RKO (cell line): ENCODE measurements at places on chromosomes 3 and 15.

GRCh38 chr15:61987824-61988223 is 72.4 kb downstream of the VPS13C start:
- no peak for DNase-seq

DNA sequence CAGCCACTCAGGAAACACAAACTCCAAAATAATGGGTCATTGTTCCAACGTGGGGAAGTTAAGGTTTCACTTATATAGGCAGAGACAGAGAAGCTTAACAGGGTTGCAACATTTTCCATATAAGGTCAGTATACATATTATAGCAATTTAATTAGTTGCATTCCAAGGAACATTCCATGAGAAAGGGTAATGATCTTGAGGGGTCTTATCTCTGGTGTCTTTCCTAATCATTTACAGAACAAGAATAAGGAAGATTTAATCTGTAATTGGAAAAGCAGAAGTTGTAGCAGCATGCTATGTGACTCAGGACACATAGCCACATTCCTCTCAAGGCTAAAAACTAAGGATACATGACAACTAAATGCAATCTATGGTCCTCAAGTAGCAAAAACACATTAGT is 4.9 kb downstream of the MNS1 start:
- DNase-seq = no peak

DNA sequence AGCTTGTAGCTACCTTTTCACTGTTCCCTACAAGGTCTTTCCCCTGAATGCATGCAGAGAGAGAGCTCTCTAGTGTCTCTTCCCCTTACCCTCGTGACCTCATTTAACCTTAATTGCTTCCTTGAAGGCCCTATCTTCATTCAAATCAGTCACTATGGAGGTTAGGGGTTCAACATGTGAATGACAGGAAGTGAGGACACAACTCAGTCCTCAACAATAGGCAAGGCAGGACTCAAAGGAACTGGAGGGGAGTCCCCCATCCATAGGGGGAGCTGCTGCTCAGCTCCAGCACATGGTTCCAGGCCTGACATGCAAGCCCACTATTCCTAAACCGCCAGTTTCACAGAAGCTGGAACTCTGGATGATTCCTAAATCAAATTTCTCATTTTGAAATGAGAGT is 33.8 kb upstream of the GYG1 start:
- no peak for DNase-seq

- DNase-seq = no peak
Measured at GRCh38 chr15:74259292-74259648, 23.1 kb downstream of the CCDC33 start.

DNA sequence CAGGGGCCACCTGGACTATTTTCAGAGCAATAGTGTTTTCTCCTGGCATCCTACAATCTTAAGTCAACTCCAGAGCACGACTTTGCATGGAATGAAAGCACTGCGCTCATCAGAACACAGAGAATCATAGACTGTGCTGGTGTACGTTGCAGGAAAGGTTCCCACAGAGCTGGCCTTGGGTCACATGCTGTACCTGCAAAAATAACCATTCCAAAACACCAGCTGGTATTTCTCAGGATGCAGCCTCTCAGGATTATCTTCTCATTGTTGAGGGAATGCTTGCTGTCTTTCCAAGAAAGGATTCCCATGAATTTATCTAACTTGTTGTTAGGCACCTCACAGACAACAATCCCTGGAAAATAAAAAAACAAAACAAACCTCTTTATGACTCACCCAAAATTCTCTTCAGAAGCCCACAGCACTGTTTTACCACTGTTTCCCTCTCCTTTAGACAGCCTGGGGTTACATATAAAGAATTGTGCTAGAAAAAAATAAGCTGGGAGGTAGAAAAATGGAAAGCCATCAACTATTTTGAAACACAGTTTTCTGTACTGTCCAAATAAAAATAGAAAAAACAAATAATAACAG is 131.7 kb downstream of the ATP8B4 start:
- DNase-seq = no peak

GRCh38 chr3:136882571-136882970 is 20.6 kb downstream of the NCK1 start:
- DNase-seq = peak; percentile 32

- DNase-seq = no peak
Measured at GRCh38 chr3:53250453-53250852, 5.4 kb downstream of the TKT start.

- peak; percentile 35 for DNase-seq
Measured at GRCh38 chr3:70090322-70090913, 90.9 kb downstream of the SAMMSON start.

GRCh38 chr3:28680050-28680449 is 331.4 kb upstream of the AZI2 start:
- DNase-seq = no peak

DNA sequence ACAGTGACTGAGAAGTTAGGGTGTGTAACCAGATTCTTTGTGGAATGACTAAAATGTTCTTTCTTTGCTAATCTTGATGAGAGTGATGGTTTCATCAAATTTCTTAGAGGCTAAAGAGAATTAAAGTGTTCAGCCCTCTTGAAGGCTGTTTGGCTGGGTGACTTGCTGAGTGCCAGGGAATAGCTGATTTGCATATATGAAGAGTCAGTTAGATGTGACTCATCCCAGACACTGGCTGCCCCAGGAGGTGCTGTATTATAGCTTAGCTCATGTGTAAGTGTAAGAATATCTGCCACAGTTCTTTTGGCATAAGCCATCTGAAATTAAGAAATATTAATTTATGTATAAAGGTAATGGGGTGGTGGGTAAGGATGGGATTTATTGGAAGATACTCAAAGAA is 535.1 kb downstream of the NLGN1 start:
- peak; percentile 75 for DNase-seq
